ENCODE measurements at places on chromosomes 4 and X. TPM values are rescaled to one million over a fixed set of nuclear protein-coding genes. Genes with fewer than 3 reads are reported as not detected.

DNA sequence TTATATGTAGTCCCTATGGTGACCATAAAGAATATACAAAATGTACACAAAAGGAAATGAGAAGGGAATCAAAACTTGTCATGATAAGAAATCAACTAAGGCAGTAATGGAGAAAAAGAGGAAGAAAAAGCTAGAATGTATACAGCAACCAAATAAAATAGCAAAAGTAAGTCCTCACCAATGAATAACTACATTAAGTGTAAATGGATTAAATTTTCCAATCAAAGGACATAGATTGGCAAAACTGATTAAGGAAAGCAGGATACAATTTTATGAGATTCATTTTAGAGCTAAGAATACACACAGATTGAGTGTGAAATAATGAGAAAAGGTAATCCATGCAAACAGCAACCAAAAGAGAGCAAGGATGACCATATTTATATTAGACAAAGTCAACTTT, 157.4 kb downstream of the TET2 start:
- no peak for DNase-seq

GRCh38 chr4:140666889-140667614, 89.1 kb downstream of the TBC1D9 start:
- DNase-seq: no peak

GRCh38 chr4:163611182-163611581, 116.7 kb downstream of the TMA16 start:
- no peak for DNase-seq

Gene RHOH
- 74.7 TPM for total RNA-seq

GRCh38 chr4:183355405-183355804, 33.2 kb upstream of the CLDN24 start:
- no peak for DNase-seq

DNA sequence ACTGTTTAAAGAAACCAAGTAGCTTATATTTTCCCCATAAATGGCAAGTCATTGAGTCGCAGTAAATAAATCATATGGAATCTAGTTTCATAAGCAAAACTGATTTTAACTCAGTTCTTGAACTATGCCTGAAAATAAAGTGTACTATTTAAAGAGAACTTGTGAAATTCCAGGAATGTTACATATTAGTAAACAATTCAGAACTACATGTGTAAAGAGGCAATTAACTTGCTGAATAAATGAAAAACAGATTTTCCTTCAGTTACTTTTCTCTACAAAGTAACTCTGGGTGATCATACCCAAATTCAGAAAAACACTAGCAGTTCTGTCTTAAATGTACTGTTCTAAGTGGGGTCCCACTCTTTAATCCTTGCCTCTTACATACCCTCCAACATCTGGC, 236.1 kb upstream of the EDNRA start:
- DNase-seq: no peak

Gene MAGED4
- 1.6 TPM for total RNA-seq

- no peak for DNase-seq
Observed at GRCh38 chr4:83011689-83012199, 1.1 kb upstream of the LIN54 start.

GRCh38 chrX:10157543-10157942, 768 bp downstream of the CLCN4 start:
- no peak for DNase-seq

DNA sequence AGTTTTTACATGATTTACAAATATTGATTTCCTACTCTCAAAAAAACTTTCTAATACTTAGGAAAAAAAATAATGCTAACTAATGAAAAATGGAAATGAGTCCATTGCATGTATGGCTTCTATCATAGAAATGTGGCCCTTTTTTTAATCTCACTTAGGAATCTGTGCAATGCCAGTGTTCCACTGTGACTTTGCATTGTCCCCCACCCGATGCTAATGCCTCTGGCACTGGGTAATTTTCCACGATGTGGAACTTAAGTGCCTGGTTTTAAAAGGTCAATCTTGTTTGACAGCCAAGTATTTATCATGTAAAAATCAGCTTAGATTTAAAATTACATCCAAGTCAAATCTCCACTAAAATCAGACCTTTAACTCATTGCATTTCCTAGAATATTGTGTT, 53.1 kb downstream of the SPATA4 start:
- no peak for DNase-seq

- no peak for DNase-seq
Observed at GRCh38 chr4:25813448-25814106, 49.2 kb downstream of the SEL1L3 start.

DNA sequence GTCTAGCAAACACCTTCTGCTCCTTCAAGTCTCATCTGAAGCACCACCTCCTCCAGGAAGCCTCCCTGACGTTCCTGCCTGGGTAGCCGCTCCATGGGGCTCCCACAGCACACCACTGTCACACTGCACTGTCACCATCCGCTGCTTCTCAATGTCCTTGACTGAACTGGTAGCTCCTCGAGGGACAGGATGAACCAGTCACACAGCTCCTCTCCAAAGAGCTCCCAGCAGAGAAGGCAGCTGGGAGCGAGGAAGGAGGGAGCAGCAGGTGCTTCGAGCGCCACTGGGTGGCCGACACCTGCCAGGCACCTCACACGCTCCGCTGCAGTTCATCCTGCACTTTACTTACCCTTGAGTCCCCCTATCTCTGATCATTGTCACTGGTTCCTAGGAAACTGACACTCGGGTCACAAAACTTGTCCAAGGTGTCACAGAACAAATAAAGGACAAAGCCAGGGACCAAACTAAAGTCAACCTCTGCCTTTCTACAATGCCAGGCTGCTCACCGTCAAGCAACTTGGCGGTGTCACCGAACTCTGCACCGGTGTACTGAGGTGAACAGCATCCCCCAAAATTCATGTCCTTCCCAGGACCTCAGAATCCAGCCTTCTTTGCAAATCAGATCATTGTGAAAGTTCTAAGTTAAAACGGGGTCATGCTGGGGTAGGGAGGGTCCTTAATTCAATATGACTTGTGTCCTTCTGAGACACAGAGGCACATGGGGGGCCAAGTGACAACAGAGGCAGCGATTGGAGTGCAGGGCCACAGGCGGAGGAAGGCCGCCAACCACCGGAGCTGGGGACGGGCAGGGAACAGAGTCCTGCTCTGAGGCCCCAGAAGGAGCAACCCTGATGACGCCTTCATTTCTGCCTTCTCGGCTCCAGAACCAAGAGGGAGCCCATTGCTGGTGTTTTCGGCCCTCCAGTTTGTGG, 5.5 kb upstream of the S100P start:
- DNase-seq: no peak

DNA sequence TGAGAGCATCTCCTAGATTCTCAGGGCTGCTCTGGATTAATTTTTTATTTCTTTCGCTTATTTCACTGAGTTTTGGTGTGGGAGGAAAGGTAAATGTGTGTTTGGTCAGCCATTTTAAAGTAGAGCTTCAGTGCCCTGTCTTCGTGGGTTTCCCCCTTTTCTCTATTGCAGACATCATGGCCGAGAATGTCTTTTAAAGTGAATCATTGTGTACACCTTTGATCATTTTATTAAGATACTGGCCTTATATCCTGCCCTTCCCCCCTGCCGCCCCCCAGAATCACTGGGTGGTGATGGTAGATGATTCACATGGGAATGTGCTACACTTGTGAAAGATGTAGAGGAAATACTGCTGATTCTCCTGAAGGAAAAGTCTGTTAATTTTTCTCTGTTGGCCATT, 23.8 kb downstream of the CDKL5 start:
- no peak for DNase-seq

Gene LRP2BP
- total RNA-seq: 0.60 TPM

- no peak for DNase-seq
Observed at GRCh38 chrX:105533951-105534350, 288.4 kb upstream of the NRK start.

DNA sequence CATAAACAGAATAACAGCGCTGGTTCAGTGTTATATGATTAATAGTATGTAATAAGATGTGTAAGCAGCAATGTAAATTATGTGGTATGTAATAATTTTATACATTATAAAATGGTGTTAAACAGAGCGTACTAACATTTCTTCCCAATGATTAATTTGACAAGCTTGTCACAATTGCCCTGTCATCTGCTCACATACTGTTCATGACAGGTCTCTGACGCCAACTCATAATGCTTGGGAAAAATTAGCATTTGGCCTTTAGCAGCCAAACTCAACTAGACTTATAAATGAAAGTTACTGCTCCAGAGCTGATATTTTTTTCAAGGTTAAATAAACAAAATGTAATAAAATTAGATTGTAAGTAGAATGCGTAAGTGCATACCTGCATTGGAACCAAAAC, 246.8 kb downstream of the TRAM1L1 start:
- no peak for DNase-seq

DNA sequence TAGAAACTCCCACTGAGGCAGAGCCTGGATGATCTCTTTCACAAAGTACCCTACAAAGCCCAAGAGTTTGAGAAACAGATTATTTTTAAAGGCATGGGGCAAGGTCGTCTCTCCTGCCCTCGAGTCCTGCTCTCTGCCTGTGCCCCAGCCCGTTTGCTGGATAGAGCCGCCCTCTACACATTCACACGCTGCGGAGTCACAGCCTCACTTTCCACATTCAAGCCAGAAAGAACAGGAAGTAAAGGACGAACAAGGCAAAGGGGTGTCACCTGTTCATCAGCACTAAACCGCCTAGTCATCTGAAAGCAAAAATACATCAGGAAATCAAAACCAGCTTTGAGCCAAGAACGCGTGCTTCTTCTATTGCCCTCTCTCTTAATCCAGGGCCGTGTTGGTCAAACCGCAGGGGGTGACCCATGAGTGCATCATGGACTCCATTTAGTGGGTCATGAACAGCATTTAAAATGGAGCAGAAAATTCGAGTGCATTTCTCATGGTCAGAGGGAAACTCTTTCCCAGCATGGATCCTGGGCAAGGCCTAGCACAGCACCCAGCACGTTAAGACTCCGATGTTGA, 83.4 kb downstream of the PHKA2 start:
- DNase-seq: no peak

Gene DOCK11
- total RNA-seq: 47.3 TPM

Gene AFM
- not detected for total RNA-seq

DNA sequence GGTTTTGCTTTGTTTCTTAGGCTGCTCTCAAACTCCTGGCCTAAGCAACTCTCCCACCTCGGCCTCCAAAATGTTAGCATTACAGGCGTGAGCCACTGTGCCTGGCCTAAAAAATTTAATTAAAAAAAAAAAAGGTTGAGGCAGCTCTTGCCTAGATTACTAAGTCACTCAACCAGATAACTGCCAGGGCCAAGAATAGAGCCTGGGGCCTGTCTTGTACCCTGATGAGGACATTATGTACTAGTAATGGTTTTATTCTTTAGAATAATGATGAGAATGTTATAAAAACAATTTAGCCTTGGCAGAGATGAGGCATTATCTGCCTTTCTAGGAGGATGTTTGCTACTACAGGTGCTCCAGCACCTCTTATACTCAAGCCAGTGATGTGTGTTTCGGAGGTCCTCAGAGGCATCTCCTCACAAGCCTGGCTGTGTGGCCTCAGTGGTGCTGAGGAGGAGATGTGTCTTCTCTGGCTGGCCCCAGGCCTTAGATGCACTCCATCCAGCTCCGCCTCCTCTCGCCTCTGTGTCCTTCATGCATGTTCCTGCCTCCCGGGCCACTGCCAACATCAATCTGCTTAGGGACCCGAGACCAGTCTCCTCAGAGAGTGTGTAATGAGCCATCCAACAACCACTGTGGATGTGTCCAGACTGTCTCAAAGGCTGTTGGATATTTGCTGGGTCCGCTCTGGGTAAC, 337.7 kb upstream of the GATB start:
- DNase-seq: no peak

- no peak for DNase-seq
Observed at GRCh38 chr4:158182736-158183135, 9.9 kb upstream of the GASK1B start.

DNA sequence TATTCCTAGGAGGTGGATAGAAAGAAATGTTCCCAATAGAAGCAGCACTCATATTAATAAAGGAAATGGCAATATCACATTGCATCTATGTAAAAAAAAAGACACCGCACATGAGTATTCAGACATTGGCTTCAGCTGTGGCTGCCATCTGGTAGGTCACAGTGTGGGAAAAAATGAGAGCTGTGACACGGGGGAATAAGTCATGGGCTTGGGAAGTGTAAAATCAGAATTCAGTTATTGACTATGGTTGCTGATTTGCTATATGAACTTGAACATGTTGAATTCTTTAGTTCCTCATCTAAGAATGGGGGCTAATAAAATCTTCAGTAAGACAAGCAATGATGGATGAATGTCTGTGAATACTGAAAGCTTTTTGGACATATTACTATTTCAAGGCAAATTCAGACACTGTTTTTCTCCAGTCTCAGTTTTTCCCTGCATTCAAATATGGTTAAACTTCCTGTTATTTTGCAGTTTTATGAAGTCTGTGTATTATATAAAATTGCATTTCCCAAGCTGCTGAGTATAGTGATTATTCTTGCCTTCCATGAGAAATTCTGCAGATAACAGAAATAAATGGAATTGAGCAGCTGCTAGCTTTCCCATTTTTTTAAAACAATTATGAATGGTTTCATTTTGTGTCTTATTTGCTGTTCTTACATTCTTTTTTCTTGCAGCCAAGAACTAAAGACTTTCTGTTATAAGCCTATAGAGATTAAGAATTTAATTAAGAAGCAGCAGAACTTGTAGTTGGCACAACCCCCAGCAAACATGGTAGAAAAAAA, 221.0 kb downstream of the ANKRD50 start:
- no peak for DNase-seq

Gene UBE2A
- total RNA-seq: 49.2 TPM

DNA sequence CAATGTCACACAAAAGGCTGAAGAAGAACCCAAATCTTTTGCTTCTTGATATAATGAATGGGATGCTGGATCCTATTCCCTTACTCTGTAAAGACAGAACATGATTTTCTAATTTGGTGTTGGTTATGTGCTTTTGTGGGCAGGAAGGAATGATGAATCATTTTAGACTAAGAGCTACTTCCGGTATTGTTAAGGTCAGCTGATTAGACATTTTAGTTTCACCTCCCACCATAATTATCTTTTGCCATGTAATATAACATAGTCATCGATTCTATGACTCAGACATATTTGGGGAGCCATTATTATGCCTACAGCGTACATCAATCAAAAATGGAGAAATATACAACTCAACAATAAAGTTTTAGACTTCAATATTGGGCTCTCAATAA, 265.3 kb downstream of the ZNF674 start:
- no peak for DNase-seq

Gene PDZD4
- total RNA-seq: 2.4 TPM

DNA sequence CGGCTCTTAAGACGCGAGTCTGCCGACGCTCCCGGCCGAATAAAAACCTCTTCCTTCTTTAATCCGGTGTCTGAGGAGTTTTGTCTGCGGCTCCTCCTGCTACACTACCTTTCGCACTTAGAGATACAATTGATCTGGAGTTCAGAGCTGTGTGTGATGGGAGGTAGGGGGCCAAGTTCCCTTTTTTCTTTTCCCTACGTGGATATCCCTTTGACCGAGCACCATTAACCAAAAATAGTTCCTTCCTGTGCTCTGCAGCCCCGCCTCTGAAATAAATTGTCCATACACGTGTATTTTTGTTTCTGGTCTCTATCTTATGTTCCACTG, 555 bp upstream of the PGM2 start:
- peak; percentile 16 for DNase-seq

GRCh38 chr4:186192066-186192612, 772 bp downstream of the CYP4V2 start:
- peak; percentile 54 for DNase-seq

- no peak for DNase-seq
Observed at GRCh38 chrX:1667566-1667965, 52.7 kb downstream of the ASMT start.

Measured in activated CD4-positive, alpha-beta T cell treated with anti-CD3 and anti-CD28 coated beads for 36 hours (primary cell).